ENCODE measurements at places on chromosomes 2 and 18.

GRCh38 chr2:133177196-133177595, 391.1 kb downstream of the NCKAP5 start:
- no peak for DNase-seq

DNA sequence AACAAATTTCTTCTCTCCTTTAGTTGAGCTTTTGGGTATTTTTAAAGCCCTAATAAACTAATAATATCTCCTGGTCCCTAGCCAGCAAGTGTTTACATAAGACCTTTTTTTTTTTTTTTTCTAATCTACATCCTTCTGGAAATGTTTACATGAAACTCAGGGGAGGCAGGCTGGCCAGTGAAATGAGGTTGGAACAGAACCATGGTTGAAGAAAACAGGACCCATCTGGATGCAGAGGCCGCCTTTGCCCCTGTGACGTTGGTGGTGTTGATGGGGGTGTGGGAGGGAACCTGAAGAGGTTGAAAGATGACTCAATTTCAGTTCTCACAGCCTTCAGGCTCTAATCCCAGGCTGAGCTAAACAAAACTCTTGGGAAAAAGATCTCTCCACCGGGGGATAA, 118.5 kb downstream of the NRP2 start:
- DNase-seq, result no peak

DNA sequence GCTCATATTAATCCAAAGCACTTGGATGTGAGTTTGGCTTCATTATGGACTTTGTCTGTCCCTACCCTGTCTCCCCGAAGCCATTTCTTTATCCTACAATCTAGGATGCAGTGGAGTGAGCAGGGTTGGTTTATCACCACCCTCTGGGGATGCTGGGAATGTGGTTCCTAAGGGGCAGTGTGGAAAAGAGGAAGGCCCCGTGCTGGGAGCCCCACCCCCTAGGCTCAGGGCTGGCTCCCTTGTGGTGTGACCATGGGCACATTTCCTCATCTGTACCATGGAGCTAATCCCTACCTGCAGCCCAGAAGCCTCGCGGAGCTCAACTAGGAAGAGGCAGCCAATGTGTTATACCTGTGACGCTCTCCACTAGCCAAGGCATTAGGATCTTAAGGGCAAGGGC, 92.5 kb downstream of the TGOLN2 start:
- DNase-seq, result no peak

DNA sequence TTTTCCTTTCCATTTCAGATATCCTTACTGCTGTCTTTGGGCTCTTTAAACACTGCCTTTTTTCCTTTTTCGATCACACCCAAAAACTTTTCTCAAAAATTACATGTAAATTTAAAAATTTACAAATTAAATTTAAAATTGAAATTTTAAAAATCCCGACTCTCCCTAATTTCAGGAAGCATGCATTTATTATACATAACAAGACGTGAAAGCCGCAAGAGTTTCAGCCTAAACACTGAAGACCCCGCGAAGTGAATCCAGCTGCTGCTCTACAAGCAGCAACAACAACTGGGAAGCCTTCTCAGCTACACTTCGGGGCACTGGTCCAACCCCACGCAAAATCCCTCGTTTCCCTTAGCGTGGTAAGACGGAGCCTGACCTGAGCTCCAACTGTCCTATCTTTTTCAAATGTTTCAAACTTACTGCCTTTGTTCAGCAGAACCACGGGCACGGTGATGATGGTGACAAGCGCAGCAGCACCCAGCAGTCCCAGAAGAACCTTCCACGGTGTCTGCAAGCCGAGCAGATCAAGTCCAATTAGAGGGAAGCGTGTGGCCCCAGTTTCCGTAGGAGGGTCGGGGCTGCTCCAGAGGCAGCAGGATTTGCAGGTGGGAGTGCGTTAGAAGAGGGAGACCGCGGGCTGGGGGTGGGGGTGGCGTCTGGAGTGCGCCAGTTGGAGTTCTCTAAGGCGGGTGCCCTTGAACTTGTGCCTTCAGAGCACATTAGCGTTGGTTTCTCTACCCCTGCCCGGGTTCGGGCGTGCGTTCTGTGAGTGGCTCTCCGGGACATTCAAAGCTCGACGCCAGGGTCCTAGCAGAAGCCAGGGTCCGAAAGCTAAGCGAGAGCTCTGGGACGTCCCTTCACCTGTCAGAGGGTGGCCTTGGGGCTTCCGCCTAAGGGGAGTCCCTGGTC, 783 bp downstream of the DPP4 start:
- DNase-seq, result peak; percentile 17

GRCh38 chr2:44758591-44758990, 182.9 kb upstream of the SIX3 start:
- DNase-seq, result no peak
